HCT116 (cell line): ENCODE measurements at places on chromosomes 5 and 9. TPM values are rescaled to one million over a fixed set of nuclear protein-coding genes. Genes with fewer than 3 reads are reported as not detected.
A peak's percentile ranks its signal among the peaks of the same experiment; 100 is the strongest.

DNA sequence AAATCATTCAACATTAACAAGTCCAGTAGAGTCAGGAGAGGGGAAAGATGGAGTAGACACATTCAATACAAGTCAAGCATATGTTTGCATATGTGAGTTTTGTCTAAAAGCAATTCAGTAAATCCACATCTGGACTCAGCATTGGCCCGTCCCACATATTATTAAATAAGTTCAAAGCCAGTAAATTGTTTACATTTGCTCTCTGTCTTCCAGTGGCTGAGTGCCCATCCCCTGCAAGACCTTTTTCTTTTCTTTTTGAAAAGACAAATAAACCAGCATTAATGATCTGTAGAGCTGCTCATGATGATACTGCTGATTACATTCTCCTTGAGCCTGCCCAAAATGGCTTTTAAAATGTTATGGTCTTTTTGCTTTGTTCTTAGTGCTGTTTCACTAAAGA is 71.1 kb downstream of the TNC start:
- H3K36me3 ChIP-seq, result no peaks in the 10 kb centered on the region
- no peak overlapping the region for H3K27ac ChIP-seq
- no peak overlapping the region for H3K4me3 ChIP-seq
- no peaks in the 10 kb centered on the region for H3K4me1 ChIP-seq
- H3K27me3 ChIP-seq, result peaks cover 12% of the 10 kb centered on the region; the same call in 1 of the 2 replicates

DNA sequence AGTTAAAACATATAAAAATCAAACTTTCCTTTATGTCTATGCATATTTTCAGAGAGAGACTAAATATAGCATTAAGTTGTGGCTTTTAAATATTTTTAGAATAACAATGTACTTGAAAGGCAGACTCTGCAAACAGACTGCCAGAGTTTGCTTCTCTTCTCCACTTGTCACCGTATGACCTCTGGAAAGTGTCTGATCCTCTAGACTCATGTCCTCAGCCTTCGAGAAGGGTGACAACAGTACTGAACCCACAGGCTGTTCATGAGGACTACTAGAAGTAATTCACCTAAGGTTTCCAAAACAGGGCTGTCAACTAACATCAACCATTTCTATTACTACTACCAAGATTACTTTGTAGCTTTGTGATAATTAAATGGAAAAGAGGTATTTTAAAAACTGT is 167.7 kb upstream of the TBCA start:
- no peak overlapping the region for H3K27ac ChIP-seq
- no peaks in the 10 kb centered on the region for H3K4me1 ChIP-seq
- H3K27me3 ChIP-seq, result no peaks in the 10 kb centered on the region

- H3K36me3 ChIP-seq, result no peaks in the 10 kb centered on the region
- H3K4me3 ChIP-seq, result no peak overlapping the region
- no peaks in the 10 kb centered on the region for H3K27me3 ChIP-seq
- no peak overlapping the region for H3K27ac ChIP-seq
These were observed 1078.3 kb downstream of the CDH12 start for GRCh38 chr5:21774801-21775200.

DNA sequence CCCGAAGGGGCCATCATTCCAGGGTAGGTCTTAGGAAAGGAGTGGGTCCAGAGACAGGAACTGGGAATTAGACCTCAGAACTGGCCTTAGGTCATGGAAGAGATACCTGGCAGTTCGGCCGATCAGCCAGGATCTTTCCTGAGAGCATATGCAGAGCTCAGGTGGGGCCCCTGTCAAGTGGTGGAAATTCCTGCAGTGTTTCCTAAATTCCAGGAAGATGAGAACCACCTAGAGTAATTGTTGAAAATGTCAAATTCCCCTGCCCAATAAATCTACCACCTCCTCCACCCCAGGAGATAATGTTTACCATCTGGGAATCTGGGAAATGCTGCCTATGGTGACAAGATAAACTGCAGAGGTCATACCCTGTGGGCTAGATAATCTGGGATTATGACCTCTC is 14.6 kb downstream of the TMEM171 start:
- no peaks in the 10 kb centered on the region for H3K4me1 ChIP-seq
- no peaks in the 10 kb centered on the region for H3K36me3 ChIP-seq
- H3K27ac ChIP-seq, result no peak overlapping the region

GRCh38 chr5:173919443-173919842 is 31.3 kb downstream of the CPEB4 start:
- H3K27me3 ChIP-seq, result no peaks in the 10 kb centered on the region
- H3K27ac ChIP-seq, result no peak overlapping the region
- no peaks in the 10 kb centered on the region for H3K36me3 ChIP-seq
- H3K4me3 ChIP-seq, result no peak overlapping the region
- peaks cover 3% of the 10 kb centered on the region; the same call in 1 of the 2 replicates for H3K4me1 ChIP-seq
- DNase-seq, result no peak

DNA sequence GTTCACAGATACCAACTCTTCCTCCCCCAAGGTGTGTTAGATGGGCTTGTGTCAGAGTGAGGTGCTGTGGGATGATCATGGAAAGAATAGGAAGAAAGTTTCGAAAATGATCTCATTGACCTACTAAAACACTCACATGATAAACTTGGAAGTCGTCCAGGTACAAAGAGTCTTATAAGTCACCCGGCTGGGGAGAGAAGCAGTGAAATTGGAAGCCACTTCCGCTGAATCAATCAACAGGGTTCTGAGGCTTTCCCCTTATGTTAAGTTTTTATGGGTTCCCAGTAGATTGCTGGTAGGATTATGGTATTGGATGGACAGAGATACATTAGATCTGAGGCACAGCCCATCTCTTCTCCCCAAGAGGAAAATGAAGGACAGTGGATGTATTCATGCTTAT is 218.8 kb upstream of the MSX2 start:
- peaks cover 49% of the 10 kb centered on the region for H3K4me1 ChIP-seq
- no peak overlapping the region for H3K4me3 ChIP-seq
- H3K36me3 ChIP-seq, result no peaks in the 10 kb centered on the region
- no peak for DNase-seq
- peaks cover 46% of the 10 kb centered on the region; the same call in 1 of the 2 replicates for H3K27me3 ChIP-seq
- no peak overlapping the region for H3K27ac ChIP-seq

DNA sequence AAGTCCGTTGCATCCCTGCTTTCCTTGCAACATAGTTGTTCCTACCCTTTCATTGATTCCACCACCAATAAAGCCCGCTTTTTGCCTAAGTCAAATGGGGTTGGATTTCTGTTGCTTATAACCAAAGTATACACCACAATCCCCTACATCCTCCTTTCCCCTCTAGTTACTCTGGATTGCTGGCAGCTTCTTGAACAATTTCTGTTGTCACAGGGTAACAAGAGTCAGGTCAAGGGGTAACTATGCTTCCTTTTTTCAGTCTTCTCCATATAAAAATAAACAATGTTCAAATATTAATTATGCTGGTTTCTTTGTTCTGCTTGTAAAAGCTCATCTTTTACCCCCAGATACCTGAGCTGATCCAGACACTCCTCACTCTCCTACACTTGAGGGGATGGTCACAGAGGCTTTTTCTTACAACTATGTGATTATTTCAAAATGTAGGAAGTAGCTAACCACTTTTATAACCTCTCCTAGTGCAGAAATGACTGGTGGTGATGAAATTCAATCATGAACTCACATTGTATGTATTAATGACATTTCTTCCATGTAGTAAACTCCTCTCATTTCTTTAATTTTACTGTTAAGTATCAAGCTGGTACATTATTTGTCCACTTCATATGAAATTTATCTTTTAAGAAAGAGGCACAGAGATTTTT is 136.5 kb downstream of the SNX18 start:
- no peak overlapping the region for H3K4me3 ChIP-seq
- no peak overlapping the region for H3K27ac ChIP-seq
- no peaks in the 10 kb centered on the region for H3K4me1 ChIP-seq
- H3K27me3 ChIP-seq, result no peaks in the 10 kb centered on the region

DNA sequence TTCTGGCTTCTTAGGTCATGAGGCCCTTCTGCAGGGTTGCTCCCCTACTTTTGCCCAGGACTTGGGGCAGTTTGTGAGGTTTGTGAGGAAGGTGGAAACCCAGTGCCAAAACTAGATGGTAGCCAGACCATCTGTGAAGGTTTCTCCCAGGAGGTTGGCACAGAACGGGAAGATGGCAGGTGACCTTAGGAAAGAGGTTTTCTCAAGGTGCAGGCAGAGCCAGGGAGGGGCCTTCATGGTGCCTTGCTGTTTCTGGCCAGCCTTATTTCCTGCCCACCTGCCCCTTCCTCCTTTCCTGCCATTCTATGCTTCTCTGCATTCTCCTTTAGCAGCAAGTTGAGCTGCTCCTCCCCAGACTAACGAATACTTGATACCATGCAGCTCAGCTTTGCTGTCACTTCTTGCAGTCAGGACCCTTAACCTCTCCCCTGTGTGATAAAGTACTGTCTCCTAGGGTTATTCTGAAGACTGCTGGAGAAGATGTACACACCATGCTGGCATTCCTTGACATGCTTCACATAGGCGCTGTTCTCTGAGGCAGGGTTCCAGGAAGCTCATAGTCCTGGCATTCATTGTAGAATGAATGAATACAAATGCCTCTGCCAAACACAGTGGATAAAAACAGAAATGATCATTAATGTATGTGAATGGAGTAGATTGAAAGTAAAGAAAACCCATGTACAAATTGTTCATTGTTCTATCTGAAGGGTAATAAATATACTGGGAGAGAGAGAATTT is 154.3 kb downstream of the KDM4C start:
- no peaks in the 10 kb centered on the region for H3K36me3 ChIP-seq
- no peak for DNase-seq
- H3K27me3 ChIP-seq, result no peaks in the 10 kb centered on the region

DNA sequence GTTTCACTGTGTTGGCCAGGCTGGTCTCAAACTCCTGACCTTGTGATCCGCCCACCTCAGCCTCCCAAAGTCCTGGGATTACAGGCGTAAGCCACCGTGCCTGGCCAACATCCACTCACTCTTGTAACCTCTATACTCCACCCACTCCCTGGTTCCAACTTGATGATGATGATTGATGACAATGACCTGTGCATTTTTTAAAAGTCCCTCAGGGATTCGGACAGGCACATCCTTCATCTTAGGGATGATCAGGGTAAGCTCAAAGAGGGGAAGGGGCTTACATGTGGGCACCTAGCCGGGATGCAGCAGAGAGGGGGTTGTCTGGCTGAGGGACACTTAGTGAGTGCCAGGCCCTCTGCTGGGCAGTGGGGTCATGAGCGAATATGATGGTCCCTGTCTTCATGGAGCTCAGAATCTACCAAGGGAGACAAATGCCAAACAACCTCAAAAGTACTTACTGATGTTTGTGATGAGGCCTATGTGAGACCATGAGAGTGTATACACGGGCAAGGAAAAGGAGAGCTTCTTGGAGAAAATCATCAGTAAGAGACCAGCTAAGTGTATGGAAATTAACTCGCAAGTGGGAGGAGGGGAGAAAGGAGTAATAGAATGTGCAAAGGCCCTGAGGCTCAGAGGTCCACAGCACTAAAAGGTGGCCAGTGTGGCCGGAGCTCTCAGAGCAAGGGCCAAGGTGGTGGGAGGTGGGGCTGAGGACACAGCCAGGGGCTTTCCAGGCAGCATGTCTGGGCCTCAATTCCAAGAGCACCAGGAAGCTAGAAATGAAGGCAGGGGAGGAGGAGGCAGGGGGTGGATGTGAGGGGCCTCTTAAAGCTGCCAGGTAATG is 27.4 kb downstream of the LHX2 start:
- H3K27me3 ChIP-seq, result no peaks in the 10 kb centered on the region
- no peak overlapping the region for H3K4me3 ChIP-seq
- no peak overlapping the region for H3K27ac ChIP-seq
- no peaks in the 10 kb centered on the region for H3K36me3 ChIP-seq
- H3K4me1 ChIP-seq, result peaks cover 3% of the 10 kb centered on the region; the same call in 1 of the 2 replicates

DNA sequence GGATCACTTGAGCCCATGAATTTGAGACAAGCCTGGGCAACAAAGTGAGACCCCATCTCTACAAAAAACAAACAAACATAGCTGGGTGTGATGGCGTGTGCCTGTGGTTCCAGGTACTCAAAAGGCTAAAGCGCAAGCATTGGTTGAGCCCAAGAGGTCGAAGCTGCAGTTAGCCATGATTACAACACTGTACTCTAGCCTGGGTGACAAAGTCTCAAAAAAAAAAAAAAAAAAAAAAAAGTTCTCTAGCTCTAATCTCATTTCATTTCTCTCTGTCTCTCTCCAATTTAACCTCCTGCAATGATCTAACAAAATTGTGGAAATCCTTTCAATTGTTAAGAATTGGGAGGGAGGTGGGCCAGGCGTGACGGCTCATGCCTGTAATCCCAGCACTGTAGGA is 33.3 kb downstream of the LPAR1 start:
- no peaks in the 10 kb centered on the region for H3K36me3 ChIP-seq
- no peak overlapping the region for H3K27ac ChIP-seq
- H3K4me1 ChIP-seq, result no peaks in the 10 kb centered on the region
- H3K4me3 ChIP-seq, result no peak overlapping the region

DNA sequence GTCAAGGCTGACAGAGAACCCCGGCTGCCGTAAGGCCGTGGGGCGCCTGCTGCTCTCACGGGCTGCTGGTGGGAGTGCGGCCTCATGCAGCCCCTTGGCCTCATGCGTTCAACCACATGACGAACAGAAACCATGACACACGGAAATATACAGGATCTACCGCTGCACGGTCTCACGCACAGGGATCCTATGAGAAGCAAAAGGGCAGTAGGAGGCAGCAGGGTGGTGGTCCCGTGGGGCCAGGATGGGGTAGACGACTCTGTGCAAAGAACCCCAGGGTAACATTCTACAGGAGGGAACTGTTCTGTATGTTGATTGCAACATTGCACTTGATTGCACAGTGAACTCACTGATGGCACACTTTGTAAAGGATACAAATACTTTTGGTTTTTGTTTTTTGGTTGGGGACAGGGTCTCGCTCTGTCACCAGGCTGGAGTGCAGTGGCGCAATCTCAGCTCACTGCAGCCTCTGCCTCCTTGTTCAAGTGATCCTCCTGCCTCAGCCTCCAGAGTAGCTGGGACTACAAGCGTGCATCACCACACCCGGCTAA is 51.6 kb downstream of the NACC2 start:
- no peaks in the 10 kb centered on the region for H3K4me1 ChIP-seq
- DNase-seq, result no peak
- H3K27me3 ChIP-seq, result no peaks in the 10 kb centered on the region
- H3K4me3 ChIP-seq, result no peak overlapping the region

- no peaks in the 10 kb centered on the region for H3K36me3 ChIP-seq
- no peak for DNase-seq
- peaks cover 20% of the 10 kb centered on the region for H3K4me1 ChIP-seq
- H3K27me3 ChIP-seq, result no peaks in the 10 kb centered on the region
- peak overlapping the region; percentile 91 for H3K27ac ChIP-seq
These were observed 424 bp downstream of the HNRNPA0 start for GRCh38 chr5:137753691-137754187.

DNA sequence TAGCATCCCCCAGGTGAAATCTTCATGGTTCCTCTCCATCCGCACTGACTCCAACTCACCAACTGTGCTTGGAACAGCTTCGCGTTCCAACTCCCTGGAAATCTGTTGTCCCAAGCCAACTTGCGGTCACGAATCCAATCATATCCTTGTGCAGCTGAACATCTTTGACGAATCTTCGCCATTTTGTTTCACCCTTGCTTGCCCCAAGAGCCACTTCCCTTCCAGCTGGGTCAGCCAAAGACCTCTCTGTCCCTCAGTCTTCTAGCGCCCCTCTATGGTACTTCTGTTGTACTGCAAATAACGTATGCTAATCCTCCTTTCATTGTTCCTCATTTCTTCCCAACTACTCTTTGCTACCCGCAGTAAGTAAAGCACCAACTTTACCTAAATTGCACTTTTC is 61.0 kb upstream of the TARS1 start:
- H3K27ac ChIP-seq, result no peak overlapping the region
- no peaks in the 10 kb centered on the region for H3K36me3 ChIP-seq
- no peaks in the 10 kb centered on the region for H3K27me3 ChIP-seq
- H3K4me3 ChIP-seq, result no peak overlapping the region
- DNase-seq, result peak; percentile 23

- H3K4me1 ChIP-seq, result peaks cover 23% of the 10 kb centered on the region
- DNase-seq, result no peak
- H3K4me3 ChIP-seq, result no peak overlapping the region
- no peaks in the 10 kb centered on the region for H3K36me3 ChIP-seq
These were observed 8.0 kb upstream of the MAMDC2 start for GRCh38 chr9:70035691-70036090.

DPH7 gene
- 54.4 TPM for total RNA-seq

SOX30 gene
- 0.27 TPM for total RNA-seq

F2RL1 gene
- total RNA-seq, result 119 TPM

COL15A1 gene
- total RNA-seq, result 0.15 TPM

CNTLN gene
- total RNA-seq, result 5.1 TPM

ZCCHC7 gene
- total RNA-seq, result 31.2 TPM
